M059J (cell line): ENCODE measurements at places on chromosomes 1 and 21.

DNA sequence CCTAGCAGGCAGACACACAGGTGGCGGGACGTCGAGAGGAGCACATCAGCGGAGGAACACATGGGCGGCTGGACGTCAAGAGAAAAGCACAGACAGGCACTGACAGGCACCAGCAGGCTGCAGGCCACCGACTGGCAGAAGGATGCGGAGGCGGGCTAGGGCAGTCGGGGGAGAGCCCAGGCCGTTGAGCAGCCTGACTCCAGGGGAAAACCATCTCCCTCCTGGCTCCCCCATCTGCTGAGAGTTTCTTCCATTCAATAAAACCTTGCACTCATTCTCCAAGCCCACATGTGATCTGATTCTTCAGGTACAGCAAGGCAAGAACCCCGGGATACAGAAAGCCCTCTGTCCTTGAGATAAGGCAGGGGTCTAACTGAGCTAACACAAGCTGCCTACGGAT is 25.5 kb downstream of the B3GALT5 start:
- DNase-seq: no peak

DNA sequence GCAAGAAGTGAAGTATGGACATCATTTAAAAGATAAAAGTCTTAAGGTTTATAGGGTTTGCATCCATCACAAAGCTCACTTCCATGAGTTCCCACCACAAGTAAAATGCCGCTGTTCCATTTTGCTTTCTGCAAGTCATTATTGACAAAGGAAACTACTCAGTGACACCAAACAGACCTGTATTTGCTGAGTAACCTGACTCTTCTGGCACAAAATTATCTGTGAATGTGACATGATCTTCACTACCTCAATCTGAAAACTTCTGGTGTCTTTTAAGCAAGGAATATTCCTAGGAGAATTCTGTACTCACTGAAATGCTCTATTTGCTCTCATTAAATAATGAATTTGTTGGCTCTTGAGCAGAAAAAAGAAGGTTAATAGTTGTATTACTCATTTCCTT is 1077.4 kb upstream of the ADGRL4 start:
- DNase-seq: no peak

DNA sequence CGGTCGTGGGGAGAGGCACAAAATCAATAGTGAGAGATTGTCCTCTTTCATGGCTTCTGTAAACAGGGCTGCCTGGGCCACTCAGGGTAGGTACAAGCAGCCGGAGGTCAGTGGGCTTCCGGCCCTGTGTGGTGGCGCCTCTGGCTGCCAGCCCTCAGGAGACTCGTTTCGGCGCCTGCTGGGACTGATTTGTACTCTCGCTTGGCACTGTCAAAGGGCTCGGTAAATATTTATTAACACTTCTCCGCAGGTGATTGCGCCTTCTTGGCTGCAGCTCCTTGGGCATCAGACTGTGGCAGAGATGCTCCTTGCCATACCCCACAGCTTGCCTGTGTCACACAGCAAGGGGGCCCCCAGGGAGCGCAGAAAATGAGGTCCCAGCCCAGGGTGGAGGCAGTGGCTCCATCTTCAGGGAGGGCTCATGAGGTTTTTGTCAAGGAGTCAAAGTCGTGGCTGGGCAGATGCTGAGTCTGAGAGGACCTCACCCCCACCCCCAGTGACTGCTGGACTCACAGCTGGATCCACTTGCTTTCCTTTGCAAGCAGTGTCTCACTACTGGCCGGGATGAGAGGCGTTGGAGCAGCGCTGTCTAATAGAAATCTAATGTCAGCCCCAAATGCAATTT is 262.5 kb downstream of the GRIK3 start:
- no peak for DNase-seq

DNA sequence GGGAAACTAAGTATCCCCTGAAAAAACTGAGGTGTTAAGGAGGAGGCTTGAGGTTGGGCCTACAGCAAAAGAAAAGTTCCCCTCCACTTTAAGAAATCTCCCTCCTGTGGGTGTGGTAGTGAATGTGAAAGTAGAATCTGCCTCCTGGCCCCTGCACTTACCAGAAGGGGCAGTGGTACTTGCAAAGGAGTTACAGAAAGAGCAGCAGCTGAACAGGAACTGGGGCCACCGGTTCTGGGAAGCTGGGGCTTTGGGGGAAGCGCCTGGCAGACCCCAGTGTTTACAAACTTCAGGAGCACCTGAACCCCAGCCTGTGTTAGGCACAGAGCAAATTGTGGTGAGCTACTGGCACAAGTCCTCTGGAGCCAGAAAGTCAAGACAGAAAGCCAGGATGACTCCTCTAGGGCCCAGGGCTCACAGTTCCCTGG is 250.2 kb upstream of the FGGY start:
- peak; percentile 30 for DNase-seq

DNA sequence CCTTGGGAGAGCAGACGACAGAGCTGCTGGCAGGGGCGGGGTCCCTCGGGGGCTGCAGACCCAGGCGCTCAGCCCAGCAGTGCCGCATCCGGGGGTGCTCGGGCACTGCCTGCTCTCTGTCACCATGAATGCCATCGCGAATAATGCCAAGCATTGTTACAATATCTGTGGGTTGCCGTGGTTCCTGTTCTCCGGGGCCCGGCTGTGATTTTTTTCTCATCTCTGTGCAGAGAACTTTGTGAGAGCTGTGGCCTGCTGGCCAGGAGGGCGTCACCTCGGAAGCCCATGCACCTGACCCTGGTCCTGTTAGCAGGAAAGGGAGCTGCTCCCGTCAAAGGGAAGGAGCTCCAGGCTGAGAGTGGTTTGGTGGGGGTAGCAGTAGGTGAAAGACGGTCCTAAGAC is 70.4 kb downstream of the PRDM16 start:
- DNase-seq: no peak
